Stimulated activated CD4-positive, alpha-beta T cell treated with anti-CD3 and anti-CD28 coated beads, Interleukin-1b, Interleukin-23, amount 100 ng/mL, for 24 hours (primary cell): ENCODE measurements at places on chromosomes 6 and 20.

DNA sequence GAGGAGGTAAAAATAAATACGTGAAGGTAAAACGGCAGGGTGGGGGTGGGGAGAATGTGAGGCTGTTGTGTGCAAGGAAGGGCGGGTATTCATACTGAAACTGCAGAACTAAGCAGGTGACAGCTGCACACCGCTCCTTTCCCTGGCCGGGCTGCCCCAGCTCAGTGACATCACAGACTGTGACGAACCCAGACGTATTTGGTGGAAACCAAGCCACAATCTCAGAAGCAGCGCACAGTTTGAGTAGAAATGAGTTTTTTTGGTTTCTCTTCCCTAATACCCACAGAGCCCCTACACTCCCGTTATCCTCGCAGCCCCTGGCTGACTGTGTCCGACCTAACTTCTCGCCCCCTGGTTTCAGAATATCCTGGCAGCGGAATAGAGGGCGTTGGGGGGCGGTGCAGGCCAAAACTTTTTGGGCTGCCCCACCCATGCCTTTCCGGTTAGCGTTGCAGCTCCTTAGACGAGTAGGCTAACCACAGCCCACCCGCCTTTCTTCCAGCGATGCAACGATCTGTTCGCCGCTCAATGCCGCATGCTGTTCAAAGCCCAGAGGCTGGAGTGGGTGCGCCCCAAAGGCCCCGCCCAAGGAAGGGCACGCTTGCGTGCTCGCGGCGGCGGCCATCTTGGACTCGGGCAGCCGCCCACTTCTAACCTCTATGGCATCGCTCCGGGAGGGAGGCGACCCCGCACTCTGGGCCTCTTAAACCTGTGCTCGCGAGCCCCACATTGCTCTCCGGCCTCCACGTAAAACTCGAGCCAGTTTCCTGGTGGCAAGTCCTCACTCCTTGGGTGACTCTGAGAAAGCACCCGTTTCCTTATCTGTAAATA is 9.1 kb downstream of the BAK1 start:
- DNase-seq = peak; percentile 81

DNA sequence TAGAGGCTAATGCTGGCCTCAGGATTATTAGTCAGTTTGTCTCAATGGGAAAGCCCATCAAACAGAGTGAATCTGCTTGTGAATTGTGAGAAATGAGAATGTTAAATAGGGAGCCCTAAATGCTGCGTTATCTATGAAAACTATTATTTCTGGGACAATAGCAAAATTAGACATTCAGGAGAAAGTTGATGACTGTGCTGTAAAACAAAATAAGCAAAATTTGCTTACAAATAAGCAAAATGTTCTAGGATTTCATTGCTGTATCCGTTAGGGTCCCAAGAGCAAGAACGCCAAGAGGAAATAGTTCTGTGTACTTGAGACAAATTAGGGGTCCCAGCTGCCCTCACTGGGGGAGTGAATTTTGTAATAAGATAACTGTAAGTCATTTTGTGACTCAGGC is 59.2 kb upstream of the RAB32 start:
- no peak for DNase-seq

GRCh38 chr20:60804240-60804917 is 447.7 kb upstream of the CDH4 start:
- no peak for DNase-seq

- no peak for DNase-seq
These were observed 66.5 kb upstream of the TENT5A start for GRCh38 chr6:81818901-81819361.

DNA sequence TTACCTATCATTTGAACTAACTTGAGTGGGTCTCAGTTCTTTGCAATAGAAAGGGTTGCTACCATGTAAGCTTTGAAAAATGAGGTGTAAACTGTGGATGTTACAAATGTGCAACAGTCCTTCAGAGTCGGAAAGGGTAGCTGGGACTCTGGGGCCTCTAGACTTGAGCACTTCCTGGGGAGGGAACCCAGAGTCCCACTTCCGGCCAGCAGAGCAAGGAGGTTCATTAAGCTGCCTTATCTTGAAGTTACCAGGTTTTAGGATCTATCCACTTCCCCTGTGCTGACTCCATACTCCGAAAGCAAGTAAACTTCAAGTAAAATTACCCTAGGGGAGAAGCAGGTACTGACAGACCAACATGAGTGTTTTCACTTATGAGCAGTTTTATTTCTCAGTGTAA is 9.4 kb downstream of the TRIM10 start:
- no peak for DNase-seq

DNA sequence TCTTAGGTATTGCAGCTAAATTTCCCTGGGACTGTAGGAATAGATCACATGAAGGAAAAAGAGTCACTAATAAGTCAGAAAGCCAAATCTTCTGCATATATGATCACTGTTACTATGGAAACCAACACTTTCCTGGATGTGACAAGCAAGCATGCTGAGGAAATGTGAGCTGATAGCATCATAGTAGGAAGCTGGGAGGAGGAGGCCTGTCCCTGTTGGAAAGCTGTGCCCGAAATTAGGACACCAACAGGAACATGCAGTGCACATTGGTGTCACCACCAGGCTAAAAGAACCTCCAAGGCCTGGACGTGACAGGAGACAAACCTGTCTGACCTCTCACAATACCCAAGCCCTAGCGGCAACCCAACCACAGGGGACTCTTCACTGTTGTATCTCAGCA is 181.9 kb upstream of the PCSK2 start:
- no peak for DNase-seq

GRCh38 chr6:34201455-34202107 is 35.1 kb upstream of the HMGA1 start:
- no peak for DNase-seq

GRCh38 chr6:391559-392440 is at the start of gene IRF4:
Gene IRF4, plus strand, starts transcription at chr6:391752. Its CDS starts 1,401 bp downstream, at chr6:393153.
- peak; percentile 72 for DNase-seq

DNA sequence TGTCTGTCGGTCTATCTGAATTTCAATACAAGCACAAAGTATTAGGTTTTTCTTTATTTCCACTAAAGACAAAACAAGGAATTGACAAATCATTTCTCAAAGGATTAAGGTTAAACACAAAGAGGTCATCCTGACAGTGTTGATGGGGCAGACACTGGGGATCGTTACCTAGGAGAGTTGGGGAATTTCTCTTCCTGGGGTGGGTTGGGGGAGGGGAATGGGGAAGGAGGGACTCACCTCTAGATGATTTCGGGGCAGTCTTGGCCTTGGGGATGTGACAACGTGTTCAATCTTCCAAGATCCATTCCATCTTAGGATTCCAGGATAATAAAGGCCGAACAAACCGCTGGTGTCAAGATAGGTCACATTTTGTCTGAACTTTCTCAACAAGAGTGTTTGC is 35.4 kb upstream of the FOXA2 start:
- DNase-seq = no peak

- no peak for DNase-seq
These were observed 12.9 kb downstream of the OR2A4 start for GRCh38 chr6:131688286-131688685.

DNA sequence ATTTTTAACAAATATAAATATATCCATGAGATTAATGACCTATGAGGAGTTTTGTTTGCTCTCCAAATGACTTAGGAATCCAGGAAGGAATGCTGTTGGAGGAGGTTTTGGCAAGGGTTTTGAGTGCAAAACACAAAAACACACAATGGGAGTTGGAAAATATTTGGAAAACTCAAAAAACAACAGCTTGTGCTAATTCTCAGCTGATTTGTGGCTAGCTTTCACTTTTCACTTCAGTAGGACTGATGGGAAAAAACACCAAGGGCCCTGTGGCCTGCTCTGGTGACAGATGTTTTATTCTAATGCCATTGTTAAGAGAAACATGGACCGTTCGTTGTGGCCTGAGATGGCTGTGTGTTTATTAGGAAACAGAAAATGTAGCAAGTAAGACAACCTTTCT is 113.9 kb downstream of the ALDH8A1 start:
- no peak for DNase-seq

- no peak for DNase-seq
These were observed 804.1 kb upstream of the CITED2 start for GRCh38 chr6:140178520-140178919.

GRCh38 chr20:56343861-56344381 is 14.9 kb upstream of the FAM210B start:
- DNase-seq = no peak

DNA sequence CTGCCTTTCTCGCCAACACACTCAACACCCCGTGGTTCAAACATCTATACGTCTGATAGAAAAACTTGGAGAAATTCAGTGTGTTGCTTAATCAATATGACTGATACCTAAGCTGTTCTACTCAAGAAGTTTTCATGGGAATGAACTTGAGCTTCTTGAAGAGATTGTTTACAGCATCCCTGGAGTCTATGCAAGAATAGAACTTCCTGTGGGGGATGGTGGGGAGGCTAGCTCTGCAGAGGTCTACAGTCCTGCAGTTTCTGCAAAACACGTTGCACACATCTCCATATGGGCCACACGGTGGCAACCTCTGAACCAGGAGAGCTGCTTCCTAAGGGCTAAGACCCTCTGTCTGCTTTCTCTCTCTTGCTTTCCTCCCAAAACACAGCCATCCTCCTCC is 32.7 kb upstream of the FANCE start:
- DNase-seq = no peak

DNA sequence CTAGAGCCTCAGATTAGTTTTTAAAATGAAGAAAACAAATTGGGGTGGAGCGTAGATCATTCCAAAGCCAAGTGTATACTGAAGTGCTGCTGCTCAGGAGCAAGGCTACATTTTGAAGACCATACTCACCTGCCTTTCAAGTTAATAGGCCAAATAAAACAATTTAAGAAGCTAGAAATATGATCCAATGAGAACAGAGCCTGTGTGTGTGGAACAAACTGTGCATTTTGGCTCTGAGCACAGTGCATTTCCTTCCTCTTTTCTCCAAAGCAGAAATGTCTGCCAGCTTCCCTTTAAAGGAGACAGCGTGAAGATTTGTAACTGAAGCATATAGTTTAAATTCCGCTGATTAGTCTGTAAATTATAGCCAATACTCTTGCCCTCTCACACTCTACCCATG is 3.2 kb upstream of the IFNGR1 start:
- DNase-seq = no peak

- DNase-seq = no peak
These were observed 371.1 kb downstream of the FARS2 start for GRCh38 chr6:5632348-5632935.

DNA sequence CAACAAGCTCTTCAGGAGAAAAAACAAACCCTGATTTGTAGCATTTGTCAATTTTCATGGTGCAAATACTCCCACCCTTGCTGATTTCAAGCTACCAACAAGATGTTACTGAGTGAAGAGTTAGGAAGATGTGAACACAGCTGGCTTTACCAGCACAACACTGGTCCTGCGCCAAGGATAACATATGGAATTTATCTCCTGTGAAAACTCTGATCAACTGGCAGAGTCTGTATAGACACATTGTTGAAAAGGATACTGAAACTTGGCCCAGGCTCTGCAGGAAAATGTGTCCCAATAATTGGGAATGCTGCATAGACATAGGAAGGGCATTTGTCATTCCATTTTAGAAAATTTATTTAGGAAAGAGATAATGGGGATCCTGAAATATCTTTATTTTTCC is 29.0 kb downstream of the OTOR start:
- no peak for DNase-seq

GRCh38 chr6:168342636-168343035 is 23.1 kb upstream of the DACT2 start:
- DNase-seq = no peak

GRCh38 chr6:166565084-166565967 is 21.2 kb downstream of the RAMACL start:
- DNase-seq = no peak
